CD4-positive, alpha-beta T cell treated with Interleukin-4 for 1 hour (primary cell): ENCODE measurements at places on chromosomes 7 and 10.
A peak's percentile ranks its signal among the peaks of the same experiment; 100 is the strongest.

GRCh38 chr7:1920266-1920681, 250.2 kb downstream of the ELFN1 start:
- DNase-seq: peak; percentile 56

GRCh38 chr7:2834748-2835441, 9.2 kb downstream of the GNA12 start:
- DNase-seq: no peak

DNA sequence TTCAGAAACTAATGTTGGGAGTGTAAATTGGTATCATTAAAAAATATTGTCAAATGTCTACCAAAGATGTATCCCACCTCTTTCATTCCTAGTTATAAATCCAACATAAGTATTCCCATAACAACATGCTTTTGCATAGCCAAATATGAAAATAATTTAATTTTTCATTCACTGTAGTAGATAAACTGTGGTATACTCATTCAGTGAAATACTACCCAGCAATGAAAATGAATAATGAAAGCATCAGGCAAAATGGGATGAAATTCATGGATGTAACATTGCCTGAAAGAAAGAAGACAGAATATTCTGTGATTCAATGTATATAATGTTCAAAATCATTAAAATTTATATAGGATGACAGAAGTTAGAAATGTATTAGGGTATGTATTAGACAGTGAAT, 629.0 kb upstream of the MBL2 start:
- DNase-seq: no peak

DNA sequence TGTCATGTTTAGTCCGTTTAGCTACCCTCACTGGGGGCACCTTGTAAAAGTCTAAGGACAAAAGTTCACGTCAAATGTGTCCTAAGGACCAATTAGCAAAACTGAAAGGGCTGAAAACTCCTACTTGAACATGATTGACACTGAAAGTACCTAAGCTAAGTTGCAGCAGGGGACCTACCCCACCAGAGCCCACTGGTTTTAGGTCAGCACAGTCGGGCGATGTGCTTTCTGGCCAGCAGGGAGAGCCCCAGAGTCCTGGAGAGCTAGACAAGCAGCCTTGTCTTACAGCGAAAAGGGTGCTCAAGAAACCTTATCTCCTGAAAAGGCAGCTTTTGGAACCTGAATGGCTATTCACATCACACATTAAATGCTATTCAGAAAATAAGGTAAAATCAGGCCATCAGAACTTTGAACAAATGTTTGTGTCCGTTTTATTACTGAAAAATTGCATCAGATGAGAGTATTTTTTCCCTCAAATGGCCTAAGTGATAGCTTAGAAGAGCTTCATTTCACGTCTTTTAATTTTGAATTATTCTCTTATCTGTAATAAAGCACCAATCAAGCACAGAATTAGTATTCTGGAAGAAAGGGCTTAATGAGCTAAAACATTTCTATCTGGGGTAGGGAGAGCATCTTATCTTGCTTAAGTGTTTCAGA, 52.2 kb upstream of the MKI67 start:
- peak; percentile 43 for DNase-seq

DNA sequence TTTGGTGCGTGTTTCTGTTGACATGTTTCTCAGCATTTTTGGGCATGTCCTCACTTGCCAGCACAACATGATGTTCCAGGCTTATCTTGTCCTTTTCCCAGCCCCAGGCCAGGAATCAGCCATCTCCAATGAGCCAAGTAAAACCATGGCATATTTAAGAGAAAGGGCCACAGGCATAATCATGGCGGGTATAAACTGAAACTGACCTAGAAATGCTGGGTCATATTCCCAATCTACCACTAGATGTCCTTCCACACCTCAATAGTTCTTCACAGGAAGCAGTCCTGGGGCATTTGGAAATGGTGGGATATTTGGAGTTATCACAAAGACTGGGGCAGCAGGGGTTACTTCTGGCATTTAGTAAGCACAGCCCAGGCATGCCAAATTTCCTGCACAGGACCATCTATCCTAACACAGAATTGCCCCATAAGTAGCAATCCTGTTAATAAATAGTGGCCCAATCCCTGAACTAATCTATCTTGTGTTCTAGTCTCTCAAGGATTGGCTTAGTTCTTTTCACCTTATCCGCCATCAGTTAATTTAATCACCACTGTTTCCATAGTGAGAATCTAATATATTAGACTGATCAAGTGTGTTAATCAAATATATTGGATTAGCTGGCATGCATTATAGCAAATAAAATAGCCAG, 101.6 kb downstream of the NPSR1 start:
- no peak for DNase-seq

GRCh38 chr7:132455378-132455777, 120.9 kb downstream of the PLXNA4 start:
- DNase-seq: peak; percentile 35

DNA sequence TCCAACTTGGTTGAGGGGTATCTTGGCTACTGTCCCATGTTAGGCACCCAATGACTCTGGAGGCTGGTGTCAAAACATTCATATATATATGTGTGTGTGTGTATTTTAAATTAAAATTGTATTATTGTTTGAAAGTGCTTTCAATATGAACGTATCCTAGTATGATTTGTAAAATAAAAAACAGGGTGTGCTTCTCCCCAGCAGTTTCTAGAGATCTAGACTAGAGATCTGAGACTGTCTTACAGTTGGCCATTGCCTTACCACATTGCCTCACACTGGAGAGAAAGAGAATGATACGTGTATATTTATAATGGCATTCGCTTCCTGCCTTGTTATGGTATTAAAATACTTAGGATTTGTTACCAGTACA, 1.2 kb downstream of the BAG3 start:
- no peak for DNase-seq

GRCh38 chr7:31310321-31310935, 30.1 kb downstream of the NEUROD6 start:
- no peak for DNase-seq

DNA sequence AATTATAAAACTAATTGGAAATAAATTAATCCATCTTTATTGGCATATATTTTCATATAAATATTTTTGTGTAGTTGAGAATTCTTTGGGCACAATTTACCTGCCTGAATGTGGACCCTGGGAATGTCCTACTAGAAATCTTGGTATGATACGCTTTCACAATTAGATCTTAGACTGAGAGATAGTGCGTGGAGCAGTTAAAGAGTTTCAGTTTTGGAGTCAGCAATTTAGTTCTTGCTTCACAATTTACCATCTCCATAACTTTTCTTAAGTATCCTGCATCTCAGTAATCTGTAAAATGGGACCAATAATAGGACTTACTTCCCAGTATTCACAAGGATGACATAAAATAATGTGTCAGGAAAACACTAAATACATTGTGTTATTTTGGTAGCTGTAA, 2.0 kb downstream of the MTPN start:
- no peak for DNase-seq

- no peak for DNase-seq
Measured at GRCh38 chr7:74012842-74013249, 15.1 kb upstream of the ELN start.

- DNase-seq: peak; percentile 24
Measured at GRCh38 chr10:24383681-24384106, 174.8 kb downstream of the KIAA1217 start.

DNA sequence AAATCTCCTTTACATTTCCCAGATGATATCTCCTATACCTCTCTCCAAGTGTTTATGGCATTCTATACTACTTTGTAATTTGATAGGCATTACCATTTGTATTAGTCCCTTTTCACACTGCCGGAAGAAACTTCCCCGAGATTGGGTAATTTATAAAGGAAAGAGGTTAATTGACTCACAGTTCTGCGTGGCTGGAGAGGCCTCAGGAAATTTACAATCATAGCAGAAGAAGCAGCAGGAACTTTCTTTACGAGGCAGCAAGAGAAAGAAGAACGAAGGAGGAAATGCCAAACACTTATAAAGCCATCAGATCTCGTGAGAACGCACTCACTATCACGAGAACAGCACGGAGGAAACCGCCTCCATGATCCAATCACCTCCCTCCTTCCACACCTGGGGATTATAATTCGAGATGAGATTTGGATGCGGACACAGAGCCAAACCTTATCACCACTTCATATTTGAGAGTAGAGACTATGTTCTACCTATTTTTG, 1194.6 kb downstream of the SORCS1 start:
- no peak for DNase-seq

DNA sequence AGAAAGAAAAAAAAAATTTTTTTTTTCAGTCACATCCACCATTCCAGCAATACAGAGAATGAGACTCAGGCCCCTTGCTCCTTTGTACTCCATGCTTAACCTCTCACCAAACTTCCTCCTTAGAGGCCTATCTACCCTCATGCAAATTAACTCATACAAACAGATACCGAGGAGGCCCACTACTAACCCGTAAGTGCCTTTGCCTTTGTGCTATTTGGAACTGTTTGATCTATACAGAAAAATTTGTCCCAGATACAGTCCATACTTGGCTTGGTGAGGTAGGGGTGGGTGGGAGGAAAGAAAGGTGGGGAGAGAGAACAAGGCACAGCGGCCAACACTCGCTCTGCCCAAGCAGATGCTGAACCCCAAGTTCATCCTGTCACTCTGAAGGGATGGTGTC, 87.8 kb upstream of the DUSP5 start:
- DNase-seq: no peak

DNA sequence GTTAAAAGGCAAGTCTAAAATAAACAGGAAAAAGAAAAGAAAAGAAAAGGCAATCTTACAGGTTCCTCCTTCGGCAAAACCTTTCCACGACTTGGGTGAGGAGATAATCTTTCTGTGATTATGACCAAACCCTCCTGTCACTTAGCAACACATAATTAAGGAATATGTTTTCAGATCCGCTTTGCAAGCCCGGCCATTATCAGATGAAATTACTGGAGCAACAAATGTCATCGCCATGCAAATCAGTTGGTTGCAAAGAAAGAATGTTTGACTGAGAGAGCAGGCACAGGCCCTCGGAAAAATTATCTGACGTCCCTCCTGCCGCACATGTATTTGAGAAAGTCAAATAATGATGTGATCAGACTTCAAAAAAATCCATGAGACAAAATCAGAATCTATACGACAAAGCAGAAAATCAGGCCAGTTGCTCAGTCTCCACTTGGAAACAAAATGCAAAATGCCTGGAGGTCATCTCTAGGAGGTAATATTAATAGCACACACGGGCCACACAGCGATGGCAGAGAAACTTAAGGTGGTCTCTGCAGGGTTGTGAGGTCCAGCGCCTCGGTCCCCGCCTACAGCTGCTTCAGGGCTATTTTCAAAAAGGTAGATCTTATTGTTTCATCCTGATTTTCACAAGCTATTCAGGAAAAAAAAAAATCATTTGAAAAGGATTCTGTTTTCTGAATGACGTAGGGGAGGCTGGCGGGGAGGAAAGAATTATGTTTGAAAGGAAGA, 82.7 kb downstream of the ZRANB1 start:
- DNase-seq: no peak

DNA sequence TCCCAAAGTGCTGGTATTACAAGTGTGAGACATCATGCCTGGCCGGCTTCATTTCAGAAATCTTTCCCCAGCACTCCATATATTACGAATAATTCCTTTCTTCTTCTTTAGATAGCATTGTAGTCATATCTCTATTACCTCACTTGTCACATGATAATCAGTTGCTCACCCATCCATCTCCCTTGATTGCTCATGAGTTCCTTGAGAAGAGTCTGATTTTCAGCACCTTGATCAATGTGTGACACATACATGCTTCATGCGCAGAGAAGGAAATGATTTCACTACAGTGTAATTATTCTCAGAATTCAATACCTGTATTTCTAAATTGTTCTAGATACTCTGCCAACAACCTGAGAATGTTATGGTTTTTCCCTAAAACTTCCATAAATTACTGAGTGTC, 26.7 kb upstream of the GGCT start:
- no peak for DNase-seq
